ENCODE measurements at places on chromosomes 16 and 17. TPM values are rescaled to one million over a fixed set of nuclear protein-coding genes. Genes with fewer than 3 reads are reported as not detected.

CFAP119 gene
- total RNA-seq = 2.7 TPM

GRCh38 chr16:718922-719321, 2.0 kb upstream of the ANTKMT start:
- DNase-seq = no peak

UTS2R gene
- total RNA-seq = not detected

- no peak for DNase-seq
Observed at GRCh38 chr17:70377654-70378053, 208.3 kb downstream of the KCNJ2 start.

DNA sequence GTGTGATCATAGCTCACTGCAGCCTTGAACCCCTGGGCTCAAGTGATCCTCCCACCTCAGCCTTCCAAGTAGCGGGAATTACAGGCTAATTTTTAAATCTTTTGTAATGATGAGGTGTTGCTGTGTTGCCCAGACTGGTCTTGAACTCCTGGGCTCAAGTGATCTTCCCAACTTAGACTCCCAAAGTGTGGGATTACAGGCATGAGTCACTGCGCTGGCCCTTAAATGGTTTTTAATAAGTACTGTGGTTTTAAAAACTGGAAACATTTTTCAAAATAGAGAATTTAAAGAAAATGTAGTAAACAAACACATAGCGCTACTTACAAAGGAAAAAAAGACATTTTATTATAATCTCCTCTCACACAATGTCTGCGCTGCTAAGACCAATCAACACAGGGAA, 32.2 kb downstream of the MARCHF10 start:
- no peak for DNase-seq

DNA sequence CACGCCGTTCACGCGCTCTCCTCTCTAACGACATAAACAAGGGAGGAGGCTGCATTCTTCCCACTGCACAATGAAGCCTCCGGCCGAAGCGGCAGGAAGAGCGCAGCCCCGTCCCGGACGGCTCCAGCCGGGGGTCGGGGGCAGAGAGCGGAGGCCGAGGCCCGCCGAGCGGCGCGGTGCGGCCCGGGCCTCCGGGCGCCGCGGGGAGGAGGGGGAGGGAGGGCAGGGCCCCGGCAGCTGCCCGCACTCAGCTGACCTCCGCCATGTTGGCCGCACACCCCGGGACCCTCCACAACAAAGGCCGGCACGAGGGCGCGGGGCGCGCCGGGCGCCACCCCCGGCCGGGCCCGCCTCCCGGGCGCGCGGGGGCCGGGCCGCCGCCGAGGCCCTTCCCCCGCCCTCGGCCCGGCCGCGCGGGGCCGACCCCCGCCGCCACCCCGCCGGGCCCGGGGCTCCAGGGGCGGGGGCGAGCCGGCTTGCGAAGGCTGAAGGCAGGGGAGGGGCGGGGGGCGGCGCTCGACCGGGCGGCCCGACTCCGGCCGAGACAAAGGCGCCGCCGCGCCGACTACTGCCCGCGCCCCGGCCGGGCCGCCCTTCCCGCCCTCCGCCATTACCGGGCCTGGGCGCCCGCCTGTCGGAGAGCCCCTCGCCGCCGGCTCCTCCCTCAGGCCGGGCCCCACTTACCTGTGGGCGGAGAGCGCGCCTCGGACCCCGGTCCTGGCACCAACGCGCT, 527 bp downstream of the SIAH1 start:
- DNase-seq = peak; percentile 54

GRCh38 chr16:29921034-29921385, 5.0 kb downstream of the KCTD13 start:
- no peak for DNase-seq

- no peak for DNase-seq
Observed at GRCh38 chr16:58343562-58343961, 48.7 kb upstream of the GINS3 start.

TMEM114 gene
- total RNA-seq = not detected

GRCh38 chr16:52812678-52813556, 239.8 kb downstream of the CHD9NB start:
- DNase-seq = peak; percentile 5

DNA sequence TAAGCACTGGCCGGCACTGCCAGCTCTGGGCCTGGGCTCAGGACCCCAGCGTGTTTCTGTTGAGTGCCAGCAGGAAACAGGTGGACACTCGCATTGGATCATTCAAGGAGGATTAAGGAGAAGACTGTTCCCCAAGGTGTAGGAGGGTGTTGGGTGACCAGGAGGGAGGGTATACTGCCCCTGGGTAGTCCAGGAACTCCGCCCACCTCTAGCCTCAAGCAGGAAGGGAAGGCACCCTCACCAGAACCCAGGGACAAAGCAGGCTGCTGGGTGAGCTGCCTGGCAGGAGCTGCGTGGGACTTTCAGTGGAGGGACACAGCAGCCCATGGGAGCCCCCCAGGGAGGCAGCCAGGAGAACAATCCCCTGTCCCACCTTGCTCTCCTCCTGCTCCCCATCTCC, 7.7 kb upstream of the RAB37 start:
- no peak for DNase-seq

GRCh38 chr16:50814541-50814940, 72.7 kb downstream of the CYLD start:
- DNase-seq = no peak

- DNase-seq = no peak
Observed at GRCh38 chr17:77792626-77793025, 165.9 kb upstream of the TNRC6C start.

FAM171A2 gene
- 3.1 TPM for total RNA-seq

DNA sequence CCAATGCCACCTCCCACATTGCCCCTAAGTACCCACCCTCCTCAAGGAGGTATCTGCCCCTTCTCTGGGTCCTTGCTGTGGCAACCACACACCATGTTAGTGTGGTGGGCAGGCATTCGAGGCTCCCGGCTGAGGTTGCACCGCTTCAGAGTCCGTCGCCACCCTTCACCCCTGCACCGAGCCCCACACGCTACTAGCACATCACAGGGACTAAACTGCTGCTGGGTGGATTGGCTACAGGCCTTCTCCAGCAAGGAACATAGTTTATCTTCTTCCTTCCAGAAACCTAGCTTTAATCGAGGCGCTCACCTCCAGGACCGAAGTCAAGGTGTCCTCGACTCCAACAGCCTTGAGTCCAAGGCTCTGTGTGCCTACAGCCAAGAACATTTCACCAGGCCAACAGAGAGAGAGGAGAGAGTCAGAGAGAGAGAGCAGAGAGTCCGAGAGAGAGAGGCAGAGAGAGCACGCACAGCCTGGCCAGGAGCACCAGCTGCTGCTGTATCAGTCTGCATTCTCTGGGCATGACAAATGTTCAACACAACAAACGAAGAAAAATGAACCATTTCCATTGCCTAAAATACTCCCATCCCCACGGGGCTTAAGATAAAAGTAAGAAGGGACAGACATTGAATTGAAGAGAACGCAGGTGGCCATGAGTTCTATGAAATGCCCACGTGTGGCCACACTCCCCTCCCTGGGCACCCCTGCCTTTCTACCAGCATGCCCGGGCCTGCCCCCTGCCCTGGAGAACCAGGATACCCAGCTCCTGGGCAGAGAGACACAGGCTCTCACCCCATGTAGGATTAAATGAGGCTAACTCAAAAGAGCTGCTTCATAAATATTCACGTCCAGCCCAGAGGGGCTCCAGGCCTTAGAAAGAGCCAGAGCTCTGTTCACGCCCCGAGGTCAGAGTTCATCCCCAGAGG, 94.9 kb downstream of the RBFOX3 start:
- DNase-seq = peak; percentile 5

MYO15B gene
- total RNA-seq = 16.8 TPM

DNA sequence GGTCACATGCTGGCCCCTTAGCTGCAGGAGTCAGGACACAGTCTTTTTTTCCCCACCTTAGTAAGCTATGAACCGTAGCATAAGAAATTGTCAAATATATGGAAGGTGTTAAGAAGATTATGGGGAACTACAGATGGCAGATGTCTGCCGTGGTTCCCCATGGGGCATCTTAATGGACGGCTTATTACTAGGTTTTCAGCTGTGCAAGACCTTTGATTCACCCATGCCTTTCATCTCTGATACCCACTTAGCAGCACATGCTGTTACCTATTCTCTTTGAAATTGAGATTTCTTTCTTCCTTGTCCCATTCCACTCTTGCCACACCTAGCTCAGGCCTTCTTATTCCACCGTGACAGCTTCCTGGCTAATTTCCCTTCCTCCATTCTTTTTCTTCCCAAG, 70.7 kb downstream of the RPTOR start:
- no peak for DNase-seq
